Stimulated activated CD4-positive, alpha-beta T cell treated with anti-CD3 and anti-CD28 coated beads, Interleukin-2, amount 100 ng/mL, for 48 hours (primary cell): ENCODE measurements at places on chromosomes 1 and 21.

DNA sequence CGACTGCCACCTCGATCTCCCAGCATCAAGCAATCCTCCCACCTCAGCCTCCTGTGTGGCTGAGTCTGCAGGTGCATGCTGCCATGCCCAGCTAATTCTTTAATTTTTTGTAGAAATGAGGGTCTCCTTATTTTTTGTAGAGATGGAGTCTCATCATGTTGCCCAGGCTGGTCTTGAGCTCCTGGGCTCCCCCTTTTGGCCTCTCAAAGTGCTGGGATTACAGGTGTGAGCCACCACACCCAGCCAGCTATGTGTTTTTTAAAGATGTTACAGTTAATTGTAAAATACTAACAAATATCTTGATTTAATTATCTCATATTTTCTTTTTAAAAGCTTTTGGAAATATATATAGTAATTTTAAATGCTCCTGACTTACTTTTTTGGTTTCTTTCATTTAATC is 181.3 kb upstream of the DMRTA2 start:
- no peak for DNase-seq

- no peak for DNase-seq
Observed at GRCh38 chr1:234629026-234629425, 19.0 kb upstream of the IRF2BP2 start.

DNA sequence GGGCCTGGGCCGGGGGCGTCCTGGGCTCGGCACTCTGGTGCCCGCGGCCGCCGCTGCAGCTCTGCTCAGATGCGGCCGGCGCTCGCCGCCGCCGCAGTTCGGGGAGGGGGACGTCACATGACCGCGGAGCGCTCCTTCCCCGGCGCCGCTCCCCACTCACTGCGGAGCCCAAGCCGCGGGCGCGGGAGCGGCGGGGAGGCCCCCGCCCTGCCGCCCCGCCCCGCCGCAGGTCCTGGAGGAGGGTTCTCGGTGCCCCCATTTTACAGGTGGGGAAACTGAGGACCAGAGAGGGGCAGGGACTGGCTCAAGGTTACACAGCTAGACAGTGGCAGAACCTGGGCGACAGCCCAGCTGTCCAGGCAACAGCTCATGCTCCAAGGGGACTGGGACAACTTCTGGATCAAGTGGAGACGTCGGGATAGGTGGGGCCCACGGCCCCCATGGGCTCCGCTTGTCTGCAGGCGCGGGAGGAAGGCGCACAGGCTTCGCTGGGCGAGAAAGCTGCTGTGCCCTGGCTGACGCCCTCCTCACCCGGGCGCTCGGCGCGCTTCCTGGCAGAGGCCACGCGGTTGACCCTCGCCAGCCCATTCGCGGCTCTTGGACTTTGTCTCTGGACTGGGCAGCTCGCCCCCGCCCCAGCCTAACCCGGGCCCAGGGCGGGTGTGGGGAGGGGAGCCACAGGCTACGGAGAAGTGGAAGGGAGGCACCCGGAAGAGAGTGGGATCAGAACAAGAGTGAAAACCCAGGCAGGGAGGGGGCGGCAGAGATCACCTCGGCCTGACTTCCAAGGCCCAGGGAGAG is at the start of gene RAP1GAP:
RAP1GAP (minus strand) TSS at position 100 of the 801 bp plus-strand sequence. CDS start 49,325 bp downstream, outside the sequence.
- DNase-seq, result peak; percentile 34

- DNase-seq, result no peak
Observed at GRCh38 chr21:41406340-41406739, 19.7 kb upstream of the MX1 start.
